ENCODE measurements at places on chromosomes 3 and 15.

DNA sequence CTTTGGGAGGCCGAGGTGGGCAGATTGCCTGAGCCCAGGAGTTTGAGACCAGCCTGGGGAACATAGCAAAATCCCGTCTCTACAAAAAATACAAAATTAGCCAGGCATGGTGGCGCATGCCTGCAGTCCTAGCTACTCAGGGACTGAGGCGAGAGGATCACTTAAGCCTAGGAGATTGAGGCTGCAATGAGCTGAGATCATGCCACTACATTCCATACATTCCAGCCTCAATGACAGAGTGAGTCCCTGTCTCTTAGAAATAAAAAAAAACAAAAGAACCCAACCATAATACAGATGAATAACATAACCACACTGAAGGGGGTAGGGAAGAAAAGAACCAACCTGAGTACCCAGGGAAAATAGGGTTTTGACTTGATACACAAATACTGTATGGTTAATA is 19.7 kb upstream of the CGNL1 start:
- no peak for DNase-seq

DNA sequence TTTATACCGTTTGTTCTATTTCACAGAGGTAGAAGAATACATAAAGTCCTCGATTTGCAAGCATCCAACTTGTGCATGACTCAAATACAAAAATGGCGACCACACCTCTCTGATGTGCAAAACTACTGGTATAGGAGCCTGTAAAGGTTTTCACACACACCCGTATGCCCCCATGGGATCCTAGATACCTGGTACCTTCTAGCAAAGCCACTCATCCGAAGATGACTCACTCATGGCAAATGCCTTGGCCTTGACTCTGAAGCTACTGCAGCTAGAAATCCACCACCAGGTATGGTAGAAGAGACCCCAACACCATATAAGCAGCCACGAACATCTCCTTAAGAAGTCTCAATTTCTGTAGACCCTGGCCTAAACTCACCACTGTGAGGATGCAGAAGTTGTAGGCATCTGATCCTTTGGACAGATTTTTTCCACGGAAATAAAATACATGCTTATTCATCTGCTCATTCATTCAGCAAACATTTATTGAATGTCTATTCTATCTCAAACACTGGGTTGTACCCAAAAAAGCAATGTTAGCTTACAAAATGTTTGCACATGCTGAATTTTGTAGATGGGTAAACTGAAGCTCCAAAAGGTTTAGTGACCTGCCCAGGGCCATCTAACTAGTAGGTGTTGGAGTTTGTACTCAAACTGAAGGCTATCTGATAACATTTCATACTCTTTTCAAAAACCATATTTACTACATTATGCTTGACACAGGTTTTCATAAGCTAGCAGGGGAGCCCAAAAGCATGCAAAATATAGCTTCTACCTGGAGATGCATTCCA is 158.8 kb downstream of the RORA start:
- DNase-seq, result no peak

- DNase-seq, result no peak
Observed at GRCh38 chr15:38559131-38559530, 5.5 kb downstream of the RASGRP1 start.

GRCh38 chr3:45187694-45188141 is 38.4 kb downstream of the TMEM158 start:
- no peak for DNase-seq

GRCh38 chr3:43932921-43933320 is 242.2 kb downstream of the ABHD5 start:
- no peak for DNase-seq

- no peak for DNase-seq
Observed at GRCh38 chr3:37163262-37164015, 10.9 kb downstream of the LRRFIP2 start.

- no peak for DNase-seq
Observed at GRCh38 chr3:107675233-107675900, 152.6 kb downstream of the BBX start.

- no peak for DNase-seq
Observed at GRCh38 chr3:55044486-55044885, 116.6 kb upstream of the LRTM1 start.

DNA sequence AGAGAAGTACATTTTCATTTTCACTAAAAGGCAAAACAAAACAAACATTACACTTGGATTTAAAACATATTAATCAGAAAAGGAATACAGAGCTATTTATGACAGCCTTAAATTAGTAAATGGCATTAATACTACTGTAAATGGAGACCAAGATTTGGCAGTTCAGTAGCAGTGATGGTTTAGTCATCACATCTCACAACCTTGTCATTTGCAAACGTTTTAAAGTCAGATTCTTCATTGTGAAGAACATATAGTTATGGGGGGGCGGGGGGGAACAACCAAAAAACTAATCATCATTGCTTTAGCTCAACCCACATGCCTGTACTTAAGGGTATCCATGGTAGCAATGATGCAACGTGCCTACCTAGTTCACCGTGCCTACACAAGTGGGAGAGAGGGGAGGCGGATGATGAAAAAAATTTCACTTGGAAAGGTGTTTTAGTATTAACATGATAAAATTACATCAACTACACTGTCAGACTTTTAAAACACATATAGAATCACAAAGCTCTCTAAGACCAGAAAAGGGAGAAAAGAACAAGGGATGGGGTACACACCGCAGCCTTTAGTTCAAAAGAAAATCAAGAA is 40.1 kb downstream of the DLG1 start:
- DNase-seq, result no peak

- DNase-seq, result no peak
Observed at GRCh38 chr3:148742118-148742517, 44.4 kb downstream of the AGTR1 start.

DNA sequence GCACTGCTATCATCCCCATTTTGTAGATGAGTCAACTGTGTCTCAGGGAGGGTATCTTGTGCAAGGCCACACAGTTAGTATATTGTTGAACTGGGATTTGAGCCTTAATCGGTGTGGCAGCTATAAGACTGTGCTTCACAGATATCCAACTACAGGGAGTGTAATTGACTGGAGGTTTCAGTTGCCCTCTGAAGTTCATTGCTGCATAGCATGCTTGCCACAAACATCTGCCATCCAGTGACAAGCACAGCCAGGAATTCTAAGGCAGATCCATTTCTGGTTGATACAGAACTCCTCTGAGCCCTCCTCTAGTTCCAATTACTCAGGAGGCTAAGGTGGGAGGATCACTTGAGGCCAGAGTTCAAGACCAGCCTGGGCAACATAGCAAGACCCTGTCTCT is 16.4 kb downstream of the FSD2 start:
- no peak for DNase-seq

- no peak for DNase-seq
Observed at GRCh38 chr15:50857763-50858162, 50.7 kb upstream of the AP4E1 start.

- DNase-seq, result no peak
Observed at GRCh38 chr3:192879346-192880031, 38.2 kb downstream of the MB21D2 start.

GRCh38 chr3:5122030-5122740 is at the start of gene ARL8B:
ARL8B (plus strand) TSS chr3:5122292; CDS start chr3:5122466, 174 bp downstream.
- peak; percentile 72 for DNase-seq

GRCh38 chr15:67784090-67784781 is 41.1 kb upstream of the SKOR1 start:
- peak; percentile 36 for DNase-seq

DNA sequence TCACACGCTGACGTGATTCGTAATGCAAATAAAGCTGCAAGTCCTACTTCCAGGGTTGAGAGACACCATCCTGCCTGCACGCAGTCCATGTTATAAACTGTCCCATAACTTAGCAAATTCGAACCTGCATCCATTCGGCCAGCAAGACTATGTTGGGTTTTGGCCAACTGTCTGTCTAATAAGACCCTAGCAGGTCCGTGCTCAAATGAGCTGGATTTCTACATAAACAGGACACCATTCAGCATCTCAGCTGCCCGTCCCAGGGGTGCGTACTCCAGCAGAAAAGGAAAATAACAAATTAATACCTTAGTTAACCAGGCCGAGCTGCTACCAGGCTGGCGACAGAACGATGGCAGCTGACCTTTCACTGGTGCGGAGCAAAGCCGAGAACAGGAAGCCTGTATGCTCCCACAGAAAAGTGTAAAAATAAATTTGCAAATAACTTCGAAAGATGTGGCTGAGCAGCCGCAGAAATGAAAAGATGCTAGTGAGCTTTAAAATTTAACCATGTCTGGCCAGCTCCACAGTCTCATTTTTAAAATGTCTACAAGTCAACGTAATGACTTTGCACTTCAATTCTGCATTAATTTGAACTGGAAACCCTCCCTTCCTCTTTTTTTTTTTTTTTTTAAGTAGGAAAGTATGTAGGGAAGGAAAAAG is 97.1 kb upstream of the SNRPA1 start:
- no peak for DNase-seq

- DNase-seq, result no peak
Observed at GRCh38 chr3:30268288-30268687, 338.1 kb upstream of the TGFBR2 start.

DNA sequence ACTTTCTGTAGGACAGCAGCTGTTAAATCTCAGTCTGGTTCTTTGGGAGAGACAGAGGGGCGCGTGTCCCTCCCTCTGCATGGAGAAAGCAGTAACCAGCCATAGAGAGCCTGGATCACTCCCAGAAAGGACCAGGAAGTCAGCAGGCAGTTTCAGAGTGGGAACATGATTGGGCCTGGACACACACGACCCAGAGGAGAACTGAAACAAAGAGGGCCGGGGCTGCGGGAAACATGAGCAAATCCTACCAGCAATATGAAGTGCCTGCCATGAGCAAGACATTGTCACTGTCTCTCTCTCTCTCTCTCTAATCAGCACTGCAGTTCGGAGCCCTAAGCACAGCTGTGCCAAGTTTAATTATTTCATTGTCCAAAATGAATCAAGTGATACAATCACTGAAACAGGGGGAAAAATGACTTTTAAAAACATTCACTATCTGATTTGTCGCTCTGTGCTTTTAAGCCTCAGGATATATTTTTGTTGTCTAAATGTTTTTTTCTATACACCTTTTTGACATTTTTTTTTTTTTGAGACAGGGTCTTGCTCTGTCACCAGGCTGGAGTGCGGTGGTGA is 17.6 kb downstream of the MUC13 start:
- DNase-seq, result no peak

DNA sequence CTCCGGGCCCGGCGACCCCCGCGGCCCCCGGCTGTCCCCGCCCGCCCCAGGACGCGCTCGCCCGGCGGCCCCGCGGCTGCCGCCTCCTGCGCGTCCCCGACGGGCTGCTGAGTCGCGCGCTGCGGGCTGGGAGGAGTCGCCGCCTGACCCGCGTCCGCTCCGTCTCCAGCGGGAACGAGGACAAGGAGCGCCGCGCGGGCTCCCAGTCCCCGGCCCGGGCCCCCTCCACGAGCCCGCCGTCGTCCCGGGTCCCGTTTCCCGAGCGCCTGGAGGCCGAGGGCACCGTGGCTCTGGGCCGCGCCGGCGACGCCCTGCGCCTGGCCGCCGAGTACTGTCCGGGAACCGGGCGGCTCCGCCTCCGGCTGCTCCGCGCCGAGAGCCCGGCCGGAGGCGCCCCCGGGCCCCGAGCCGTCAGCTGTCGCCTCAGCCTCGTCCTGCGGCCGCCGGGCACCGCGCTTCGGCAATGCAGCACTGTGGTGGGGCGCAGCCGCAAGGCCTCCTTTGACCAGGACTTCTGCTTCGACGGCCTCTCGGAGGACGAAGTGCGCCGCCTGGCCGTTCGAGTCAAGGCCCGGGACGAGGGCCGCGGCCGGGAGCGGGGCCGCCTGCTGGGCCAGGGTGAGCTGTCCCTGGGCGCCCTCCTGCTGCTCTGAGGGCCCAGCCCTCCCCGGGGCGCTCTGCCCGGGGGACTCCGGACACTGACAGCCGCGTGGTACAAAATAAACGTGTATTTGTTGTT is 1.5 kb downstream of the C2CD4A start:
- peak; percentile 11 for DNase-seq

- DNase-seq, result no peak
Observed at GRCh38 chr3:186997061-186997460, 66.7 kb downstream of the ST6GAL1 start.

DNA sequence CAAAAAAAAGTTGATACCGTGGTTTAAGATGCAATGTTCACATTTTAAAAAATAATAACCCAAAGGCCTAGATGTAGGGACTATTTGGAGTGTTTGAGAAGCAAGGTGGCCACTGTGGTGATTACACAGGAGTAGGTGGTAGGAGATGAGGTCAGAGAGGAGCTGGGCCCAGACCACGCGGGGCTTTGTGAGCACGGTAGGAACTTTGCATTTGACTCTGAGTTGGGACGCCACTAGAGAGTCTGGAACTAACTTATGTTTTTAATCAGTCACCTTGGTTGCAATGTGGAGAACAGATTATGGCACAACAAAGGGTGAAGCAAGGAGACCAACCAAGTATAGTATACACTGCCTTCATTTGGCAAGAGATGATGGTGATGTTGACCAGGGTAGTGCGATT is 351.7 kb downstream of the MECOM start:
- no peak for DNase-seq

GRCh38 chr3:13346481-13347389 is 73.4 kb downstream of the NUP210 start:
- DNase-seq, result no peak

- DNase-seq, result no peak
Observed at GRCh38 chr3:157427901-157428300, 8.7 kb upstream of the PTX3 start.

GRCh38 chr3:138417559-138417982 is 16.8 kb upstream of the ESYT3 start:
- DNase-seq, result peak; percentile 87

DNA sequence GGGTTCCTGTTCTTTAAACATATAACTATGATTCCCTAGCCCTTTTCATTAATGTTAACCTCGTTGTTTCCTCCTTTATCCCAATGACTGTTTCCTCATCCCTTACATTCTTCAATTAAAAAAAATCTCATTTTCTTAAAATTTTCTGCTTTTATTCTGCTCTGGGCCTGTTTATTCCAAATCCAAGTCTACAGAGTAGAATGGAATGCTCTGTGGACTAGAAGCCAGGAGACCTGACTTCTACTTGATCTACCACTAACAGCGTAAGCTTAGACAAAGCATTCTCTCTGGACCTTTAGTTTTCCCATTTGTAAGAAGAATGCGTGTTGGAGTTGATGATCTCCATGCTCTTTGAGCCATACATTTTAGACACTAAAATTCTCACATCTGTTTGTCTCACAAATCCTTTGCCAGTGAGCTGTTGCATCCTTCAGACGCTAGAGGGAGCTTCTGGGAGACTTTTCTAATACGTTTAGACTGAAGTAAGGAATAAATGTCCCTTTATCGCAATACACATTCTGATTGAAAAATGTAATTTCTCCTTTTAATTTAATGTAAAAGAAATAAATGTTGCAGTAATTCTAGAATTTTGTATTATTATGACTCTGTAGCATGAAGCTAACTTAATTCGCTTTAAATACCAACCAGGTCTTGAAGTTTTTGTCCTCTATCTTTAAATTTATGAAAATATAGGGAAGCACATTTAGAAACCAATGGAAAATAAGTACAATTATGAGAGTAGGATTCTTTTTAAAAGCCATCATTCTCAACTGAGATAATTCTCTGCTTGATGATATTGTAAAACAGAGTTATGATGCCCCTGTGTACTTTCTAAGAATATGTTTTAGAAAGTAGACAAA is 21.7 kb upstream of the GMNC start:
- peak; percentile 75 for DNase-seq

- DNase-seq, result no peak
Observed at GRCh38 chr3:41093476-41093875, 105.8 kb upstream of the CTNNB1 start.
